Activated effector memory CD4-positive, alpha-beta T cell treated with Interleukin-2 at 50 U/mL for 16 hours (primary cell): ENCODE measurements at places on chromosomes 7 and 10.

DNA sequence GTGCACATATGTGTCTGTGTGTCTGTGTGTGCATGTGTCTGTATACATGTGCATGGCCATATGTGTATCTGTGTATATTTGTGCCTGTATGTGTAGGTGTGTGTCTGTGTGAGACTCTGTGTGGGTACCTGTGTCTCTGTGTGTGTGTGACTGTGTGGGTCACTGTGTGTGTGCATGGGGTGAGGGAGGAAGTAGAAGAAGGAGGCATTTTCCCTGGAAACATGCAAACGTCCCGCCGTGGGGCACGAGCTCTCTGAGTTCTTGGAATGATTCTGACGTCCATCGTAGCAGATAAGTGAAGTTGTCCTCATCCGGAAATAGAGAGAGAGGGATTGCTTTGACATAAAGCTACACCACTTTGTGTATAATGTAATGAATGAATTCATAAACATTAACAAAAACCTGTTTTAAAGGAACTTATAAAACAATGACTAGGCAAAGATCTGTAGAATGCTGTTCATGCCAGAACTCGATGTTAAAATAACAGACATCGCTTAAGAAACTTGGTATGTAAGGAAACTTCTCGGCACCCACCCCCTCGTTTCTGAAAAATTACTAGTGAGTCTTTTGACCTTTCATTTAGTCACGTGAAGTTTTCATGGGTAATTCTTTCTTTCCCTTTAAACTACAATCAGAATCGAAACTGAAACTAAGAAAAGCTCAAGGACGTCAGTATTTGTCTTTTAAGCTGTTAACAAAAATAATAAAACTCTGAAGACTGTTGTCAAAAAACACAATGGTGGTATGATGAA, 43.6 kb upstream of the KLF6 start:
- no peak for DNase-seq

GRCh38 chr10:12419262-12419847, 70.0 kb downstream of the CAMK1D start:
- DNase-seq = peak; percentile 33

GRCh38 chr7:130595986-130596385, 72.6 kb downstream of the COPG2 start:
- no peak for DNase-seq

DNA sequence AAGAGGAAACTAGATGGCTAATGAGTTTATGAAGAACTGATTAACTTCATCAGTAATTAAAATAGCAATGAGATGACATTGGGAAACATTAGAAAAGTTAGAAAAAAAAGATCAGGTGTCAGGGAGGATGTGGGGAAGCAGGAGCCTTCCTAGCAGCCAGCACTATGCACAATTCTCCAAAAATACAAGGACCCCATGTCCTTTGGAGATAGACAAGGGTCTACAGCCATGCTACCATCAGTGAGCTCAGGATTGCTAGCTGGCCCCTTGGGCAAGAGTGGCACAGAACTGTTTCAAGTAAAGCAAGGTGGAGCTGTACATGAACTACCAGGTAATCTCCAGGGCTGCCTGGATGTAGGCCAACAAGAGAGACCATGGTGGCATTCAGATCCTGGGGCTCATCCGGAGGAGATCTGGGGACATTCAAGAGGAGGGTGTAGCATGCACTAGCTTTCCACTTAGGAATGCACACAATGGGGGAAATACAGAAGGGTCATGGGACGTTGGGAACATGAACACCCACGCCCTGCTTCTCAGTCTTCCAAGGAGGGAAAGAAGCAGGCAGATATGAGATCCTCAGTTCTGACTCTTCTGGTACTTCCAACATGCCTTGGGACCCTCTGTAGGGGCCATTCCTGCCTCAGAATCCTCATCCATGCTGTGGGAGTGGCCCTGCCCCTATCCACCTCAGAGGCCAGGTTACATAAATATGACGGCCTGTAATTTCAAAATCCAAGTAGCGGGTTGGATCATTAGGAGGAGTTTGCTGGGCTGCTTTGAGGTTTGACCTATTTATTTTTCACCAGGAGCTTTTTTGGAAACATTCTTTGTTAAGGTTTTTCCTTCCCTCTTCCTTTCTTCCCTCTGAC, 82.2 kb upstream of the HABP2 start:
- DNase-seq = no peak

DNA sequence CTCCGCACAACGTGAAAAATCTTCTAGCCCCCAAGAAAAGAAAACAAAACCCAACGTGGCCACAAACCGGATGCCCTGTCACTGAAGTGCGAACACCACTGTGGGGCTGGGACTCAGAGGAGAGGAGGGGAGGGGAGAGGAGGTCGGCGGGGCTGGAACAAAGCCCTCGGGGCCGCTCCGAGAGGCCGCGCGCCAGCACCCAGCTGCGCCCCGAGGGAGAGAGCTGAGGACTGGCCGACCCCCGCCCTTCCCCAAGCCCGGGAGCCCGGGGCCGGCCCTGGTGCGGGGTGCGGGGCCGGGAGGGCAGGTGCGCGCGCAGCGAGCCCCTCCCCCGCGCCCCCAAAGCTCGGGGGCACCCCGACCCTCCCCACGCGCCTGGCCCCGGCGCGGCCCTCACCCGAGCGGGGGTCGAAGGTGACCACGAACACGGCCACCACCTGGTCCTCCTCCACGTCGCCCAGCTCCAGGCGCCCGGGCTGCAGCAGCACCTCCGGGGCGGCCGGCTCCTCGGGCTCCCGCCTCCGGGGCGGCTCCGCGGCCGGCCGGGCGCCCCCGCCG, 398 bp downstream of the DENND11 start:
- peak; percentile 53 for DNase-seq
